Activated gamma-delta T cell (primary cell): ENCODE measurements at places on chromosomes 5 and 9.

DNA sequence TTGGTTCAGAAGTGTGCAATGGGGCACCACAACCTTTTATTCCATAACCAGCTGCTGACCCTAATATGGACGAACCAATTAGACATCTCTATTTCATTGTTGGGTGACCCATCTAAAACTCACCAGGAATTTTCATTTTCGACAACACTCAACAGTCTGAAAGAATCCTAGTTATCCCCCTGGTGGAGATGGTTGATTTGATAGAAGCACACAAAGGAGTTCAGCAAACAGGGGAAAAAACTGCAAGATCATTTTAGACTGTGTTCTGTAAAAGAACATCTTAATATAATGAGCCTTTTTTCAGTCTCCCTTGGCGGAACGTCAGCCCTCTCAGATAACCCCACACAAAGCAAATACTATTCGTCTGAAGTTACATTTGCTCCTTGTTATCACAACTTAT lies 367.4 kb downstream of the KIAA0825 start:
- no peak for DNase-seq

DNA sequence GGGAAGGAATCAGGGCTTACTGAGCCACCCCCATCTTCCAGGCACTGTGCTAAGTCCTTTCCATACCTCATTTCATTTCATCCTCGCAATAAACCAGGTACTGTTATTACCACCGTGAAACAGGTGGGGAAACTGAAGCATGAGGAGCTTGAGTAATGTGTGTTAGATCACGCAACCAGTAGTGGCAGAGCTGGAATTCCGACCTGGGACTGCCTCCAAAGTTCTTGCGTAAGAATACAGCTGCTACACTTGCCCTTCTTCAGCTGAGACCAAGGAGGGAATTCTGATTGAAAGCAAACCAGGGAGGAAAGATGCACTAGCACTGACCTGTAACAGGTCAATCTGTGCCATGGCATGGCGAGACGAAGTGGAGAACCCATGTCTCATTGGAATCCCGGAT lies 113.4 kb upstream of the MSX2 start:
- DNase-seq, result no peak

DNA sequence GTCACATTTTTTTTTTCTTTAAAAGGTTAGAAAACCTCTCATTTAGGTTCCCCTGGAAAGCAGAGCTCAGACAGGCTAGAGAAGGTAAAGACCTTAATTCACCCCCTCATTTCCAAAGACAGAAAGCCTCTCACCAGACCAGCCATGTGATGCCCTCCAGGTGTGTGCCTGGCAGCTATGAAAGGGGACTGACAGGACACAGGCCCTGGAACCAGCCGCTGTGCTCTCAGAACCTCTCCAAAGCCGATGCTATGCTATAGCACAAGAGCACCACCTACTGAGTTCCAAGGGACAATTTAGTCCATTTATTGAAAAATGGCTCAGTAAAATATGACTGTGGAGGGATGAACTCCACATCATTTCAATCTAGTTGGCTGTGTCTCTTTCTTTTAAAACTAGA lies 48.8 kb downstream of the FANCC start:
- DNase-seq, result no peak

- no peak for DNase-seq
Measured at GRCh38 chr5:148833122-148833521, 6.7 kb downstream of the ADRB2 start.

DNA sequence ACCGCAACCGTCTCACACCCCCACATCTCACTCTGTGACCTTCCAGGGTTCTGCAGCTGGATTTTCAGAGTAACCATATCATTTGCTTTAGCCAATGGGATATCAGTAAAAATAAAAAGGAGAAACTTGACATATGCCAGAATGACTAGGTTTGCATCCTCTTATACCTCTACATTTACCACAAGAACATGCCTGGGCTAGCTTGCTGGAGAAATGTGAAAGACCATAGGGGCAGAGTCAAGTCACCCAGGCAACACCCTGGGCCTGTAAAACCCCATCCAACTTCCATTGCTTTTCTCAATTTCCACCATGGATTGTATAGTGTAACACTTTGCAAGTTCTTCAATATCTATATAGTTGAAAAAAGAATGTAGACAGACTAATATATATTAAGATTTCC lies 731.1 kb downstream of the PTPRD start:
- DNase-seq, result no peak
